ENCODE measurements at places on chromosomes 3 and 15. TPM values are rescaled to one million over a fixed set of nuclear protein-coding genes. Genes with fewer than 3 reads are reported as not detected.

GALNT15 gene
- total RNA-seq, result 133 TPM

PLCL2 gene
- total RNA-seq, result 4.5 TPM

CORO2B gene
- 0.80 TPM for total RNA-seq

MBD4 gene
- total RNA-seq, result 17.9 TPM
